ENCODE measurements at places on chromosomes 1 and 21. TPM values are rescaled to one million over a fixed set of nuclear protein-coding genes. Genes with fewer than 3 reads are reported as not detected.

S100B gene
- not detected for total RNA-seq

ANKRD35 gene
- 0.31 TPM for total RNA-seq

GUCA2B gene
- total RNA-seq: not detected

TSSK3 gene
- total RNA-seq: 0.88 TPM

COL9A2 gene
- 0.94 TPM for total RNA-seq

LDLRAD1 gene
- total RNA-seq: not detected

PROX1 gene
- total RNA-seq: 6.7 TPM

CBS gene
- total RNA-seq: 15.8 TPM

HIVEP3 gene
- total RNA-seq: 1.8 TPM

FRRS1 gene
- 5.6 TPM for total RNA-seq

IL22RA1 gene
- not detected for total RNA-seq

GBP2 gene
- 111 TPM for total RNA-seq

FGR gene
- total RNA-seq: 0.05 TPM

MIB2 gene
- total RNA-seq: 88.3 TPM

BEND5 gene
- total RNA-seq: 0.29 TPM

LRRIQ3 gene
- total RNA-seq: 1.6 TPM

Data from myocyte (in vitro differentiated cells).